Stimulated activated CD4-positive, alpha-beta T cell treated with anti-CD3 and anti-CD28 coated beads, Interleukin-12 subunit alpha, Interleukin-12 subunit beta, amount 100 ng/mL, for 24 hours (primary cell): ENCODE measurements at places on chromosomes 6 and 20.

- DNase-seq = no peak
Observed at GRCh38 chr6:5753209-5753608, 253.5 kb downstream of the NRN1 start.

DNA sequence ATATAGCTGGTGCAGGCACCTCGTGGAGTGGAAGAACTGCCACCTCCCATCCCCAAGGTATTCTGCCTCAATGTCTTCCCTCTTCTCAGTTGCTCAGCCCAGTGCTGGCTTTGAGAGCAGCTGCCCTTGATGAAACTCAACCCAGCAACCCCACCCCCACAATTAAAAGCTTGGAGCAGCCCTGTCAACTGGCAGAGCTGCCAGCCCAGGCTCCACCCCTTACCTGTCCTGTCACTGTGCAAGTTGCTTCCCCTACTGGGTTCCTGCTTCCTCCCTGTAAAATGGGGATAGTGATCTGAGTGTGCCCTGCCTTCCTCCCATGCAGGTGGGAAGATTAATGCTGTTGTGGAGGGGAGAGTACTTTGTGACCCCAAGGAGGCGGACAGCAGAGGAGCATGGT, 4.5 kb downstream of the TMEM63B start:
- no peak for DNase-seq

- DNase-seq = no peak
Observed at GRCh38 chr6:129276986-129277385, 394.0 kb downstream of the LAMA2 start.

DNA sequence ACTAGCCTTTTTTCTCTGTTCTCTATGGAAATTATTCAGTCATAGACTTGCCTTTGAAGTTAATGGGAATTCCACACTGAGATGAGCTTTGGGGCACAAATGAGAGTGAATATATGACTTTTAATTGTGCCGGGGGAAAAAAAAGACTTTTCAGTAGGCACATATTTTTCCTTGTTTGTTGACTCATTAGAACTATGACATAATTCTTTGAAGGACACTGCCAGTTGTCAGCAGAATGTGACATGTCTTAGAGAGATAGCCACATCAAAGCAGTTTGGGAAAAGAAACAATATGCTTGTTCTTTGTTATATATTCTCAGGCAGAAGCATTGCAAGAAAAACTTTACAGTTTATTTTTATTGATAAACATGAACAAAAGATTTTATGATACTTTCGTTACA, 138.3 kb downstream of the COL9A1 start:
- DNase-seq = no peak

- DNase-seq = no peak
Observed at GRCh38 chr6:150201772-150202329, 59.0 kb downstream of the PPP1R14C start.

- DNase-seq = no peak
Observed at GRCh38 chr6:131804131-131804530, 3.7 kb upstream of the ENPP1 start.

- DNase-seq = no peak
Observed at GRCh38 chr20:37308086-37309050, 18.9 kb downstream of the MANBAL start.

- DNase-seq = no peak
Observed at GRCh38 chr6:37141281-37142049, 28.5 kb upstream of the PIM1 start.

- no peak for DNase-seq
Observed at GRCh38 chr6:17930321-17930993, 57.0 kb downstream of the KIF13A start.

GRCh38 chr6:161228096-161228495, 45.8 kb downstream of the AGPAT4 start:
- DNase-seq = no peak

- DNase-seq = no peak
Observed at GRCh38 chr6:107644513-107644912, 154.6 kb downstream of the SOBP start.

DNA sequence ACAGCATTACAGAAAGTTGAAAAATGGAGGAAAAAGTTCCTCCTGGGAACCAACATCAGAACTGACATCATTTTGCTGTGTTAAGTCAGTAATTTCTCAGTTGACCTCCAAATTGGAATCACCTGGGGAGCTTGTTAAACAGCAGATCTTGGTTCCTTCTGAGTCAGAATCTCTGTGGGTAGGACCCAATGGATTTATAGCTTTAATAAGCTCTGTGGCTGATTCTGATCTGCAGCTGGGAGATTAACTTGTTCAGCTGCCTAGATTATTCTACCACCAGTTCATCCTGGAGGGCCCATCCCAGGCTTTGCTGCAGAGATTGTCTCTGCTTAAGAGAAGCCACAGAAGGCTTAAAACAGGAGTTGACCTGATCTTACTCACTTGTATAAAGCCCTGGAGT, 90.7 kb upstream of the POPDC3 start:
- DNase-seq = no peak

DNA sequence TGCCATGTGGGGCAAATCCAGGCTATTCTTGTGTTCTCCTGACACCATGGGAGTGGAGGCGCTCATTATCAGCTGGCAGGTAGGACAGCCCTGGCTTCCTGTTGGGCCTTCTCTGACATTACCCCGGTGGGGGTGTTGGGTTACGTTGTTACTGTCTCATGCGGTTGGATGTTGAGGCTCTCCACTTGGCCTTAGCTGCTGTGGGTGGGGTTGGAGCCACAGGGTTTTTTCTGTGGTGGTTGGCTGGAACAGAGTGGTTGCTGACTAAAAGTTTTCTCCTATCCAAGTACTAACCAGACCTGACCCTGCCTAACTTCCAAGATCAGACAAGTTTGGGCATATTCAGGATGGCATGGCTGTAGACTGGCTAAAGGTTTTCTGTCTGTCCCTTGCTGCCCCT, 20.2 kb downstream of the RIPK1 start:
- DNase-seq = no peak

DNA sequence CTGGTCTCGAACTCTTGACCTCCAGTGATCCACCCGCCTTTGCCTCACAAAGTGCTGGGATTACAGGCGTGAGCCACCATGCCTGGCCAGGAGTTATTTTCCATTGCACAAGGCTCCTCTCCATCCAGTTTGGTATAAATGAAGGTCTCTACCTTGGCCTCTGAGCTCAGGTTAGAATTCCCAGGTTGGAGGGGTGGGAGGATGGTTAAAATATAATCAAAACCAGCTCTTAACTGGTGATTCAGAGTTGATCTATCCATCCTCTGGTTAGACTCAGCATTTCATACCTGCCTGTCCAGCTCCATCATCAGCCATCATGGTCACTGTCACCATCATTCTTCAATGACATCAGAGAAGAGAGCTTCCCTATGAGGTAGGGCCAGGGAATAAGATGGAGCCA, 2.6 kb upstream of the SLC22A7 start:
- no peak for DNase-seq

DNA sequence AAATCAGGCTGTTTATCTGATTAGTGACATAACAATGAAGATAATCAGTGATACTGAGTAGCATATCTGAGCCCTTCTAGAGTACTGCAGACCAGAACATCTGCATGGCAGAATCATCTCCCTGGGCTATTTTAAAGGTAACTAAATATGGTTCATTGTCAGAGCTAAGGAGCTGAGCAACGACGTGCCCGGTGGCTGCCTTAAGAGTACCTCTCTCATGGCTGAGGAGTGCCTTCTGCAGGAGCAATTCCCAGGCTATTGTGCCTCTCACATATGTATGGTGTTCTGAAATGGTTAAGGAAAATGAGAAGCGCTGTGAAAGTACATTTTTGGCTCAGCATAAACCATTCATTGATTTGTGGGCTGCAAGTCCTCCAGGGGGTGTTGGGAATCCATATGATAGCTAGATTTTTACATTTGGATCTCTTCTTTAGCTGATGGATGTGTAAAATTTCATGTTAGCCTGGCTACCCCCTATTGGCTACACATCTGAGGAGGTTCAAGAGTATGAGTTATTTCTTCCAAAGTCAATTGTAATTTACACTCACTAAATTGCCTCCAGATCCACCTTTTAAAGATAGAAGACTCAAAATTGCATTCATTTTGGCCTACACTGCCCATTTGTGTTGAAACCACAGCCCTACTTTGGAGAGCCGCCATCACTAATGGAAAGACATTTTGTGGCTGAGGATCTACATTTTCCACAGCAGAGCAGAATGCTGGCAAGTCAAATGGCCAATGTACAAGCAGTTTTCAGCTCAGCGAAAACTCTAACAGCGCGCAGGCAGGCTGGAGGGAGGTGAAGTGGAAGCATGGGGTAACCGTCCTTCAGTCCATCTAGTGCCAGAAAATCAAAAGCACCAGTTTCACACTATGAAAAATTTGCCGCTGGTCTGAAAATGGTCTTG, 198.0 kb downstream of the SIM1 start:
- no peak for DNase-seq

DNA sequence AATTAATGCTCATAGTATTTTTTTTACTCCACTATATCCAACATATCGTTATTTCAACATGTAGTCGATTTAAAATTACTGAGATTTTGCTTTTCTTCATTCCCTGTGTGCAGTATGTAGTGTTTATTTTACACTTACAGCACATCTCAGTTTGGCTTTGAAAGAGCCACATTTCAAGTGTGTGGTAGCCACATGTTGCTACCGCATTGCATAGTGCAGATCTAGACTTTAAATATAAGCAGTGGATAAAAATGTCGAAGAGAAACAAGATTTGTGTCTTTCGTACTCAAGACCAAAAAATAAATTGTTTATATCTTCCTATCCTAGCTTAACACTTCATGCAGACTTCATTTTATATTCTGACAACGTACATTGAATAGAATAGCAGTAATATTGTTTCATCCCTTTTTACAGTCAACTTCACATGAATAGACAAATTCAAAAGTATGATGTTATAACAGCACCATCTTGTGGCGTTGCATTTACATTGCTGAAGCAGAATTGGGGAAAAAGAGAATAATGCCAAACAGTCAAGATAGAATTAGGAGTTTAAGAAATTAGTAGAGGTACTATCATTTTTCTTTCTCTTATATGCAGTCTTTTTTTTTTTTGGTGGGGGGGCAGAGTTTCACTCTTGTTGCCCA, 29.9 kb downstream of the FBXO5 start:
- no peak for DNase-seq

GRCh38 chr6:143215363-143215762, 154.7 kb downstream of the AIG1 start:
- no peak for DNase-seq

DNA sequence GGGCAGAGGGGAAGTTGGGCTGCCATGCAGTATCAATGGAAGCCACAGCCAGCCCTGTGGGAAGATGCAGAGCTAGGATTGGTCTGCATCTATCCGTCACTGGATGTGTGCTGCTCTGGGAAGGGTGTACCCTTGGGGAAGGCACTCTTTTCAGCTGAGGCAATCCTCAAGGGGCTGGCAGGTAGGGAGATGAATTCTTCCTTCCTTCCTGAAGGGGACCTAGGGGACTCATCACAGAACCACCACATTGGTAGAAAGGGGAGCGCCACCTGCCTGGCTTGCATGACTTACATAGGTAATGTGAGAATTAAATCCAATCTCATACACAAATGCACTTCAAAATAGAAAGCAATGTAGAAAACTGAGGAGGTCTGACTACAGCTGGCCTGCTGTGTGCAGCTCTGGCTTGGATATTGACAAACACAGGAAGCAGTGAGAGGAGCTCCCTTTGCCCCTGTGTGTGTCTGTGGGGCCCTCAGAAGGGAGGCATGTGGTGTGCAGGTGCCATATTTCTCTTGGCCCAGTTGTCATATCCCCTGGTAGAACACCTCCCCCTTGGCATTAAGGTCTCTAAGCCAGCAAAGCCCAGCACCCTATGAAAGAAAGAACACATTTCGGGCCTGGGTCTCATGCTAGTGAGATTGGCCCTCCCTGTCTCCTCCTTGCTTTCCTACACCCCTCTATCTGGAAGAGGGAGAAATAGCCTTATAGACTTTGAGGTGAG, 260.3 kb upstream of the MOCS1 start:
- DNase-seq = no peak

DNA sequence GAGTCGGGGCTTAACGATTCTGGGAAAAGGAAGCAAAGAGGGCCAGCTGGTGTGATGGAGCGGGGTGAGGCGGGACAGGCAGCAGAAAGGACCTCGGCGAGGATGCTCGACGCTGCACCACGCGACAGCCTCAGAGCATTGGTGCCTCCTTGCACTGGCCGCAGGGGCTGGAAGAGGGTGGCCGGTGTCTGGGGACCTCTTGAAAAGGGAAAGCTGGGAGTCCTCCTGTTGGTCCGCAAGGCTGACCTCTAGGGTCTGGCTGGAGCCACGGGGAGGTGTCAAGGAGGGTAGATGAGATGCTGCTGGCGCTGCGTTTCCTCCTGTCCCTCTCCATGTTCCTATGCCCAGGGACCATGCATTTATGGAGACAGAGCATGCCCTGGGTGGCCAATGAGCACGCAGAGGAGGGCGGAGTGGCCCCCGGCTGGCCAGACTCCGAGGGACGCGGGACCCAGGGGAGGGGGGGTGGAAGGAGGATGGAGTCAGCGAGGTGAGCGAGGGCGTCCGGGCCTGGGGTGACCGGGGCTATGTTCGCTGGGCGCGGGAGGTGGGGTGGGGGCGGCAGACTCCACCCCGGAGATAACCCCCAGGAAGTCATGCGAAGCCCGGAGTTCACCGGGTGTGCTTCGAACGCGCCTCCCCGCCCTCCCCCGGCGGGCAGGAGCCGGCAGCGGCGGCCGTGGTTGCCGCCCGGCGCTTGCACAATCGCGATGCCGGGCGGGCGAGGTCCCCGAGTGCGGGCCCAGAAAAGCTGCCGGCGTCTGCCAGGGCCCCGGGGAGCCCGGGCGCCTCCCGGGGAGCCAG, at the start of gene CYP24A1:
CYP24A1 (minus strand) TSS at position 334 of the 804 bp plus-strand sequence. CDS start 407 bp downstream, outside the sequence.
- DNase-seq = no peak

DNA sequence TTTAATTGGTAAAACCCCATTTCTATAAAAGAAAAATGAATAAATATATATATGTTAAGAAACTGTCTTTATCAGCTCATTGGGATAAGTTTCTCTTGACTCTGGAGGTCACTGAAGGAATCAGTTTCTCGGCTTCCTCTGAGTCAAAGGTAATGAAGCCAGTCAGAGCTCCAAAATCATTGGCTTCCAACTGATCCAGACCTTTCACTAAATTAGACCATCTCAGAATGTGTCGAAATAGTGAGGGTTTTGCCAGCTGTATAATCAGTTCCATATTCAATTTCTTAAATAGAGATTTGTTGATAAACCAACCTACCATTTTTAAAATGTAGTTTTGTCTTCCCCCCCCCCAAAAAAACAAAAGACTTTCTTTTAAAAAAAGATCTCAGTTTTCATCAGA, 60.5 kb upstream of the SRSF6 start:
- no peak for DNase-seq

DNA sequence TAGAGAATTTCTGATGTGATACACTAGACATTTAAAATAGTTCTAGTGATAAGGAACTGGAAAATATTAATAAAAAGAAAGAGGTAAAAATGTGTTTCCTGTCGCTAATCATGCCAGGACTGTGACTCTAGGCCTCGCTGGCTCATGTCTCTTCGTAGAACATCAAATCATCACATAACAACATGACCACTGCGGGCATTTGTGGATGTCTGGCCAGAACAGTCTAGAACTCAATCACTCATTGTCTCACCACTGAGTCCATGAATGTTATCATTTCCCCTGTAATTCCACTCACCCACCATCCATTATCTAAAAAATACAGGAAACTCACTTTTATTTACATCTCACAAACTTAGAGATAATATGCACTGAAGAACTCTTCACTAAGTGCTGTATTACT, 3.4 kb downstream of the HMGN3 start:
- DNase-seq = no peak

GRCh38 chr6:137849981-137850714, 16.9 kb upstream of the TNFAIP3 start:
- no peak for DNase-seq

- no peak for DNase-seq
Observed at GRCh38 chr6:102761872-102762271, 1368.4 kb downstream of the GRIK2 start.

GRCh38 chr6:160044687-160045086, 75.8 kb downstream of the IGF2R start:
- DNase-seq = no peak

- no peak for DNase-seq
Observed at GRCh38 chr6:153856929-153857376, 182.1 kb upstream of the OPRM1 start.
